ENCODE measurements at places on chromosomes 12 and 14.

DNA sequence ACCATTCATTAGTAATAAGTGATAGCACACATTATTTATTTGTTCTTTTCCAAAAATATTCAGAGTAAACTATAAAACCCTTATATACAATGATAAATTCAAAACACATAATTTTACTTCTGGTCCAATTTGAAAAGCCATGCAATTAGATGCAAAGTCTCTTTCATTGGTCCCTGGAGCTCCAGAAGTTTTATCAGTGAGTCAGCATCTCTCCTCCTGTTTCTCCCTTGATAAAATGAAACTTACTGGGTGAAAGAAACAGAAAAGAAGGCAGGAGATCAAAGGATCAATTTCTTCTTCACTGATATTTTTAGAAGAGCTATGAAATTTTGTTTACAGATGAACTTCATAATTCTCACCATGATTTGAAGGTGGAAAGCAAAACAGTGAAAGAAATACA, 47.5 kb downstream of the IFNG start:
- DNase-seq = no peak

- no peak for DNase-seq
These were observed 102.1 kb downstream of the MYRFL start for GRCh38 chr12:69927164-69927563.

DNA sequence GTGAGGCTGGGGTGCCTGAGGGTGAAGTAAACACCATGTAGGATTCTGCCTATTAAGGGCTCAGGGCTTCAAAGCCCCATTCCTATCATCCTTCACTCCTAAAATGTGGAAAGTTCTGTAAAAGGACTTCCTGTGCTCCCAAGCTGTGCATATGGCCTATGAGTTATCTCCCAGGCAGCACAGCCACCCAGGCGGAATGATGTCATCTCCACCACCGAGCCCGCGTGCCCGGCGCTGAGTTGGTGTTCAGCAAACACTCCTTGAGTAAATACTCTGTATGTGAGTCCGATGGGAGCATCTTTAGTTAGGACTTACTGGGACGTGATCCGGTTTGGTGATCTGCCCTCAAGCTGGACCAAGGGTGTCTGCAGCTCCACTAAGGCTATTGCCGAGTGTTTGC, 437.3 kb downstream of the MED13L start:
- DNase-seq = no peak

- DNase-seq = peak; percentile 74
These were observed 55.1 kb upstream of the E2F7 start for GRCh38 chr12:77120156-77121085.

GRCh38 chr12:27797301-27798025, 17.4 kb upstream of the MANSC4 start:
- no peak for DNase-seq

GRCh38 chr12:121388421-121388981, 11.4 kb upstream of the RNF34 start:
- peak; percentile 73 for DNase-seq

DNA sequence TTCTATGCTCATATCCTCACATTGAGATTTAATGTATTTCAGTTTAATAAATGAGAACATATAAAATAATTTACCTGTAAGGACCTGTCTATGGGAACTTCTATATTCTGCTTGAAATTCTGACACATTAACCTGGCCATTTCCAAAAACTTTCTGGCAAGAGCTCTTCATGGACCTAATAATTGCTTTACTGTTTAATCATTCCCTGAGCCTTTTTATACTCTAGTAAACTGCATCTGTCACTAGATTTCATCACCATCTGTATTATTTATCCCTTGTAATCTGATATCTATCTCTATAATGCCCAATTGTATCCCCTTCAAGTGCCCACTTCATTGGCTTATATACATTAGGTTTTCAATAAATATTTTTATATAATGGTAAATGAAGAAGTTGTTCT, 327.7 kb downstream of the RAD51B start:
- DNase-seq = peak; percentile 29

DNA sequence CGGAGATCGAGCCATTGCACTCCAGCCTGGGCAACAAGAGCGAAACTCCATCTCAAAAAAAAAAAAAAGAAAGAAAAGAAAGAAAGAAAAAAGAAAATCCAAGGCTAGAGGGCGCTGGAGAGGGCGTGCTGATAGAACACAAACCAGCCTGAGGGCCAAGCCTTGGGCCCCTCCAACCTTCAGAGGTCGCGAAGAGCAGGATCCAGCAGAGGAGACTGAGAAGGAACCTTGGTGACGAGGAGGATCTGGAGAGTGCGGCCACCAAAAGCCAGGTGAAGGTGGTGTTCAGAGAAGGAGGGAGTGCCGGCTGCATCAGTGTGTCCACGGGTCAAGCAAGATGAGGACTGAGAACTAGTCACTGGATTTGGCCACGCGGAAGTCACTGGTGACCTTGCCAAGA, 4.1 kb upstream of the DYNC1H1 start:
- no peak for DNase-seq

- DNase-seq = peak; percentile 33
These were observed 229.7 kb downstream of the SLC25A21 start for GRCh38 chr14:36942522-36943245.

GRCh38 chr12:104138797-104139152, 765 bp upstream of the NFYB start:
- DNase-seq = peak; percentile 8

- DNase-seq = peak; percentile 46
These were observed 111.4 kb downstream of the ZFP36L1 start for GRCh38 chr14:68681256-68682011.

DNA sequence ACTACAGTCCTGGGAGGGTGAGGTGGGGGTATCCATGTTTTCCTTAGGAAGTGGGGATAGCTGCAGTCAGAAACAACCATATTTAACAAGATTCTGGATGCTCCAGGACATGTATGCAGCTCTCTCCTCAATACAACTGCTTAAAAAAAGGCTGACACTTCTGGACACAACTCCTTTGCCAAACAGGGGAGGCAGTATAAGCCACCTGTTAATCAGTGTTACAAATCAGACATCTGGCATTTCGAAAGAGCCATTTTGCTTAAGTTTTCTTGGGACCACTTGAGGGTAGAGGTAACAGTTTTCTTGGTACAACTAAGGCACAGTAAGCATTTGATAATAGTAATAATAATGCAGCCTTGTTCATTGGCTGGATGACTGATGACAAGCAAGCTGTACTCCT, 47.1 kb downstream of the RPGRIP1 start:
- no peak for DNase-seq

DNA sequence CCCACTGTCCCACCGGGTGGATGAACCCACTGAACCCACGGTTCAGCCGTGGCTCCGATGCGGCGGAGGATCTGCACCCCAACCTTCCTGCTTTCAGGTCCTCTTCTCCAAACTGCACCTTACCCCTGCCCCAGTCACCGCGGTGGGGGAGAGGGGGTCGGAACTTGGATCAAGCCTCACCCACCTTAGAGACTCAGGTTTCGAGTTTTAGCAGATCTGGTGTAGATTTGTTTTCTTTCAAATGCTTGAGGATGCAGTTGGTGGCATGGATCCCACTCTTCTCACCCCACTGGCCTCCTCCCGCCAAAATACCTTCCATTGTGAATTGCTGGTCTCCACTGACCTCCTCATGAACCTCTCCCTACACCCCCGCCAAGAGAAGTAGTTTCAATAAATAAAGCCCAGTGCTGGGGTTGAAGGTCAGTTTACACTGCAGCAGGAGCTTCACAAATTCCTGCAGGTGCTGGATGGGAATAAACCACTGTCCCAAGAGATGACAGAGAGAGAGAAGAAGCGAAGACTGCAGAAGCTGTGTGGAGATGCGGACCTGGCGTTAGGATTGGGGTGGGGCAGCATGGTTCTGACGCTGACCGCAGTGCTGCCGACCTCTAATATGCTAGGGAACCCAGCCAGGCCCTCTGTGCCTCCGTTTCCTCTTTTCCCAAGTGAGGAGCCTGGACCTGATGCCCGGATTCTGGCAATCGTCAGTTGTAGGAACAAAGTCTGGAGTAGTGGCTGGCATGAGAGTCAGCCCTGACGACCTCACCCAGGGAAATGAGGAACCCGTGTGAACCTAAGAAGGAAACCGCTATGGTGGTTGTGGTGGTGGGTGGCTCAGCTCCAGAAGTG, 7.4 kb downstream of the TTC6 start:
- no peak for DNase-seq

- DNase-seq = no peak
These were observed 159.2 kb downstream of the NRXN3 start for GRCh38 chr14:78329371-78329770.

DNA sequence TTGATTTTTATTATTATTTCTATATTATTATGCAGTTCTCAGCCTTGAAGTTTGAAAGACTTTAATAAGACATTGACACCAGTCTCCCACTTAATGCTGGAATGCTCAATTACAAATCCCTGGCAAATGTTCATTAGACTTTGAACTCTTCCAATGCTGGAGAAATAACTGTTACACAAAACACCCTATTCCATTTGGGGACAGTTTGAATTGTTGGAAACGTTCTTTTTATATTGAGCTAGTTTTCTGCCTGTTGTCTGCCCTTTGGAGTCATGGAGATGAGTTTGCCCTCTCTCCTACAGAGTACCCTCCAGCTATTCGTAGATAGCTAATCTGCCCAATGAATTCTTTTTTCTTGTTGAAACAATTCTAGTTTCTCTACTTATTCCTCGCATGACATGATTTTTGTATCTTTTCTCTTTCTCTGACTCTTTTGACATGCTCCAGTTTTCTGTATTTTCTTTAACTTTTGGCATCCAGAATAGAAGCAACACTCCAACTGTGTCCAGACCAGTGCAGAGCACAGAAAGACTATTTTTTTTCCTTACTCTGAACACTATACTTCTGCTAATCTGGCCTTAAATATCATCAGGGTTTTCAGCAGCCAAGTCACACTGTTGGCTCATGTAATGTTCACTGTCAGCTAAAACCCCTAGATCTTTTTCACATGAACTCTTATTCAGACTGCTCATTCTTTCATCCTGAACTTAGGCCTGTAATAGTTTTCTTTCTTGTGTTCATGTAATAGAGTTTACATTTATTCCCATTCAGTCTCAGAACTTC, 379.3 kb downstream of the RAD51B start:
- DNase-seq = no peak

- no peak for DNase-seq
These were observed 88.5 kb upstream of the ZFP36L1 start for GRCh38 chr14:68881396-68881795.

GRCh38 chr14:69632164-69632563, 20.8 kb downstream of the SUSD6 start:
- no peak for DNase-seq

DNA sequence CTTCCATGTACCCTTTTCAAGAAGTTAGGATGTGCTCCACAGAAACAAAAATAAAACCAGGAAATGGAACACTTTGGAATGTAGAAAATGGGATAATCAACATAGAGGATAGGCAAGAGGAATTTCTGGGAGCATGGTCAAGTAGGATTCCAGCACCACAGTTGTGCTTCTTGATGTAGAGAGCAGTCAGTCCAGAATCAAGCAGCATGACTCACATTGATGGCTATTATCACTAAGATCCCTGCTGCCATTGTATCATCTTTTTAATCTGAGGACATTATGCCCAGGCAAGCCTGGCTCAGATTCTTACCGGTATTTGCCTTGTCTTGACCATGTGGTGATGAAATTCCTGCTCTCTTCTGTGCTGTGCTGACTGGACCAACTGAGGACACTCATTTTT, 5.7 kb downstream of the ETFRF1 start:
- peak; percentile 86 for DNase-seq

DNA sequence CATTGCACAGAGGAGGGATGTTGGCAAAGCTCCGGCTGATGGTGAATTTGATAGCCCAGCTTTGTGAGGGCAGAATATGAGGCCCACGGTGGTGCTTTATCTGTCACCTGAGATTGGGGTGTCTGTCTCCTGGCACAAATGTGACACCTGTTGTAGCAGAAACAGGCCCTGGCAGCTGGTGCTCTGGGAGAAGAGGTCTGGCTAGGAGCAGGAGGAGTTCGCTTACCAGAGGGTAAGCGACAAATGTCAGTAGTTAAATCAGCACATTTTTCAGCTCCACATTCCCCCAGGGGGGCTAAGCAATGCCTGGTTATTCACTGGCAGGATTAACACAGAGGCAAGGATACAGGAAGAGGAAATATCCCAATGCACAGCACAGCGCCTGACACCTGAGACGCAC, 71.1 kb downstream of the B4GALNT3 start:
- DNase-seq = no peak

- DNase-seq = no peak
These were observed 8.7 kb downstream of the PPP2R5C start for GRCh38 chr14:101770183-101770582.

GRCh38 chr12:105189293-105189692, 46.7 kb downstream of the APPL2 start:
- no peak for DNase-seq

DNA sequence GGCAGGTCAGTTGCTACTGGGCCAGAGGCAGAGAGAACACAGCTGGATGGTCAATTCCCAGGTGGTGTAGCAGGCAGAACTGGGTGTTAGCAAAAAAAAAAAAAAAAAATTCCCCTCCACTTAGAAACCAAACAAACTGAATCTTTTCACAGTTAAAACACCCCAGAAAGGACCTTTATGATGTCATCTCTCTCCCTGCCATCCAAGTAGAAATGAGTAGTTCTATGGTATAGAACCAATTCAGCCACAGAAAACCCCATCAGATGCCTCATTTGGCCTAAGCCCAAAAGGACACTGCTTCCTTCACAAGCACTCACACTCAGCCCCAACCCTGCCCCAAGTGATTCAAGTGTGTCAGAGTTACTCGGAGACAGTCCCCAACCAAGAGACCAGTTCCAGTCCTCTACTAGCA, 230.8 kb downstream of the DPF3 start:
- no peak for DNase-seq

- peak; percentile 42 for DNase-seq
These were observed 67.8 kb upstream of the CAPRIN2 start for GRCh38 chr12:30822385-30823155.

DNA sequence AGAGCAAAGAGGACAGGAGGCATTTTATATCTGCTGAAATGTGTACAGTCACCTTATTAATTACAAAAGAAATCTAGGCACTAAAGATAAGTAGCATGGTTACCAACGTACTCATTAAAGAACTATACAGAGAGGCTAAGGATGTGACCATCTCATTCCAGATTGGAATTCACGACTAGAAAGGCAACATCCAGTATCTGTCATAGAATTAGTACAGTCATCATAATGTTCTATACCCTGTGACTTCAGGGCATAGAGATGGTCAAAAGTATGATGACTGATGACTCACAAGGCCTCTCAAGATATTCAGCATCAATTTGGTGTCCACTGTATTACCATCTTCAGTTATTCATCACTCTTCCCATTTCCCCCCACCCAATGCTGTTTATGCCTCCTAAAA, 144.0 kb upstream of the PLEKHG7 start:
- peak; percentile 69 for DNase-seq

DNA sequence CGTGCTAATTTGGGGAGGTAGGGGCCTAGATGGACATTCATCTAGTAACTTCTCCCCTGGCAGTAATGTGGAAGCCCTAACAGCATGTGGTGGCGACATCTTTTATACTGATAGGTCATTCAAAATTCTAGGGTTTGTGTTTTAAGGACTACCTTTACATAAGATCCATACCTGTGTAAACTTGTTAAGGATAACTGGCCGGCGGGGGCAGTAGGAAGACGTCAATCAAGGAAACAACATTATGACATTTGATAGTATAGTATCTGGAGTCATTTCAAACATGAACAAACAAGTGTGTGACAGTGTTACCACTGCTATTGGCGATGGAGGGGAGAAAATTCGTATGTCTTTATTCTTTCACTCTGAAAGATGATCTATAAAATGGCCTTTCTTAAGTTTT, 120.0 kb downstream of the TTLL5 start:
- DNase-seq = no peak

- DNase-seq = no peak
These were observed 10.1 kb downstream of the CHST11 start for GRCh38 chr12:104466709-104467345.
